ENCODE measurements at places on chromosomes 6 and 20.

DNA sequence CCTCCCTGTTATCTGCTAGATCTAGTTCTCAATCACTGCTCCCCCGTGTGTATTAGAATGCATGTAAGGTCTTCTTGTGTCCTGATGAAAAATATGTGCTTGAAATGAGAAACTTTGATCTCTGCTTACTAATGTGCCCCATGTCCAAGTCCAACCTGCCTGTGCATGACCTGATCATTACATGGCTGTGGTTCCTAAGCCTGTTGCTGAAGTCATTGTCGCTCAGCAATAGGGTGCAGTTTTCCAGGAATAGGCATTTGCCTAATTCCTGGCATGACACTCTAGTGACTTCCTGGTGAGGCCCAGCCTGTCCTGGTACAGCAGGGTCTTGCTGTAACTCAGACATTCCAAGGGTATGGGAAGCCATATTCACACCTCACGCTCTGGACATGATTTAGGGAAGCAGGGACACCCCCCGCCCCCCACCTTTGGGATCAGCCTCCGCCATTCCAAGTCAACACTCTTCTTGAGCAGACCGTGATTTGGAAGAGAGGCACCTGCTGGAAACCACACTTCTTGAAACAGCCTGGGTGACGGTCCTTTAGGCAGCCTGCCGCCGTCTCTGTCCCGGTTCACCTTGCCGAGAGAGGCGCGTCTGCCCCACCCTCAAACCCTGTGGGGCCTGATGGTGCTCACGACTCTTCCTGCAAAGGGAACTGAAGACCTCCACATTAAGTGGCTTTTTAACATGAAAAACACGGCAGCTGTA is 73.4 kb downstream of the PTPN1 start:
- DNase-seq: no peak

DNA sequence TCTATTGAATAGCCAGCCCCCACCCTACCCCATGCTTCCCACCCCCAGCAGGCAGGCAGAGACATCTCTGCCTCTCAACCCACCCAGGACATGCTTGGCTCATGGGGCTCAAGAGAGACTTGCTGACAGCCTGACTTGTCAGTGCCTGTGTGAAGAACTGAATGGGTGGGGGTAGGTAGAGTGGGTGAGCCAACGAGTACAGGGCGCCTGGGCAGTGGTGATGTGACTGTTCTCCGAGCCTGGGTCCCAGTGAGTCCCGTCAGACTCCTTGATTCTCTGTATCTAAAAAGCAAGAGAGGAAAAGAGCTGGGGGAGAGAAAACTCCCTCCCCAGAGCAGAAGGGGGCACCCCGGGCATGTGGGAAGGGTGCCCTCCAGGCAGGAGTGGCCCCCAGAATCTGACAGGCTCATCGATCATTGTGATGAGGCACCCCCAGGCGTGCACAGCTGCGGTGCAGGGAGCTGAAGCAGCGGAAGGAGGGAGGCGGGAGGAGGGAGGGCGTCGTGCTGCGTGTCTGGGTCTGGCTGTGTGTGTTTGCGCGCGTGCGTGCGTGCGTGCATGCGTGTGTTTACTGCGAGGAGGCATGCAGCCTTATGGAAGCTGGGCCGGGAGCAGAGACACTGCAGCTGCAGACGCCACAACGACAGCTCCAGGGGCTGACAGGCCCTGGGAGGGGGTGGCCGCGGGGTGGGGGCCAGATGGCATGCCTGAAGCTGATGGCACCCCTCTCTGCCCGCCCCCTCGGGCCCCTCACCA is 40.2 kb downstream of the FOXP4 start:
- no peak for DNase-seq

DNA sequence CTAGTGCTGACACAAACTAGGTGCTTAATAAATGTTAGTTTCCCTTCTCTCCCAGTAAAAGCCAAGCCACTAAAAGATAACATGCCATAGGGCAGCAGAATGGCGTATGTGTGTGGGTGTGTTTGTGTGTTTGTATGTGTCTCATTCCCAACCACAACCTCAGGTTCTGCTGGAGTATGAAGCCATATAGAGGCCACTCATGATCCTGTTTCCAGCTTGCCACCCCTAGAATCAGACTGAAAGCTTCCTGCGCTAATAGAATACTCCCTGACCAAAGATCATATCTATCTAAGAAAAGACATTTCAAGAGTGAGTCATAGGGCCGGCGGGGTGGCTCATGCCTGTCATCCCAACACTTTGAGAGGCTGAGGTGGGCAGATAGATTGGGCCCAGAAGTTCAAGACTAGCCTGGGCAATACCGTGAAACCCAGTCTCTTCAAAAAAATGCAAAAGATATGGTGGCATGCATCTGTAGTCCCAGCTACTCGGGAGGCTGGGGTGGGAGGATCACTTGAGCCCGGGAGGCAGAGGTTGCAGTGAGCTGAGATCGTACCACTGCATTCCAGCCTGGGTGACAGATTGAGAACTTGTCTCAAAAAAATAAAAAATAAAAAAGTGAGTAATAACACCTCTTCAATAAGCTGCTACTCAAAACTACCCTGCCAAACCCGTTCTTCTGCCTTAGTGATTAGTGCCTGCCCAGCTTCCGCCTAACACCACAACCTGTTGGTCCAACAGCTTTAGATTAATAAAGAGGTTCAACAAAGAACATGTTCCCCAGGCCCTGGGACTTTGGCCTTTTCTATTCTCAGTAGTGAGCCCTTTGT is 11.8 kb upstream of the SNRPC start:
- peak; percentile 19 for DNase-seq

GRCh38 chr20:61590236-61590635 is 338.2 kb downstream of the CDH4 start:
- no peak for DNase-seq

DNA sequence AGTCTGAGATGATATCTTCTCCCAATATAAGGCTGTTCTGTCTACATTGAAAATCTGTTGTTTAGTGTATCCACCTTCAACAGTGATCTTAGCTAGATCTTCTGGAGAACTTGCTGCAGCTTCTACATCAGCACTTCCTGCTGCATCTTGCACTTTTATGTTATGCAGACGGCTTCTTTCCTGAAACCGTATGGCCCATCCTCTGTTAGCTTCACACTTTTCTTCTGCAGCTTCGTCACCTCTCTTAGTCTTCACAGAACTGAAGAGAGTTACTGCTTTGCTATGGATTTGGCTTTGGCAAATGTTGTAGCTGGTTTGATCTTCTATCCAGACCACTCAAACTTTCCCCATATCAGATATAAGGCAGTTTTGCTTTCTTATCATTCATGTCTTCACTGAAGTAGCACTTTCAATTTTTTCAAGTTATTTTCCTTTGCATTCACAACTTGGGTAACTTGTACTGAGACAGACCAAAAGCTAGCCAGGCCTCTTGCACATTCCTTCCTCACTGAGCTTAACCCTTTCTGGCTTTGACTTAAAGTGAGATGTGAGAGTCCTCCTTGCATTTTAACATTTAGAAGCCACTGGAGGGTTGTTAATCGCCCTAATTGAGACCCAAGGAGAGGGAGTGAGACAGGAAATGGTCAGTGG is 110.1 kb downstream of the PREP start:
- DNase-seq: no peak

- no peak for DNase-seq
Measured at GRCh38 chr20:50824137-50824536, 29.3 kb downstream of the BCAS4 start.

- DNase-seq: no peak
Measured at GRCh38 chr6:55524441-55524840, 54.6 kb downstream of the HMGCLL1 start.

DNA sequence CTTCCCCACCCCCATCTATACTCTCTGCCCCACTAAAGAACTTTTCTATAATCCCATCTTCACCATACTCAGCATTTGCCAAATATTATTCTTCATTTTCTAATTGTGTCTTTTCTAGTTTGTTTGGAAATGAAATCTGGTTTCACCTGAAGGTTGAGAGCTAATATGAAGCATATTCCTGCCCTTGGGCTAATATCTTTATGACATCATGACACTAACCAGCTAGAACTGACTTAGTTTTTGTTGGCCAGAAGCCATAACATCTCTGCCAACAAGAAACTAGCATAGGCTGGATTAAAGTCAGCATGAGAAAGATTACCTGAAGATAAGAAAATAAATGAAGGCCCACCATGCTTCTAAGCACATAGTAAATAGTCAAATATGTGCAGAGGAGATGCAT is 16.7 kb downstream of the UNC5CL start:
- DNase-seq: peak; percentile 6

GRCh38 chr6:16757332-16757731 is 3.9 kb downstream of the ATXN1 start:
- no peak for DNase-seq

- no peak for DNase-seq
Measured at GRCh38 chr6:53139841-53140413, 8.7 kb downstream of the GCM1 start.

- DNase-seq: no peak
Measured at GRCh38 chr20:16350465-16350864, 222.8 kb downstream of the KIF16B start.

- no peak for DNase-seq
Measured at GRCh38 chr6:72826037-72826436, 204.2 kb downstream of the KCNQ5 start.

- DNase-seq: no peak
Measured at GRCh38 chr6:43494766-43495165, 15.4 kb downstream of the LRRC73 start.

GRCh38 chr6:96002576-96002910 is 13.2 kb upstream of the FUT9 start:
- DNase-seq: no peak

DNA sequence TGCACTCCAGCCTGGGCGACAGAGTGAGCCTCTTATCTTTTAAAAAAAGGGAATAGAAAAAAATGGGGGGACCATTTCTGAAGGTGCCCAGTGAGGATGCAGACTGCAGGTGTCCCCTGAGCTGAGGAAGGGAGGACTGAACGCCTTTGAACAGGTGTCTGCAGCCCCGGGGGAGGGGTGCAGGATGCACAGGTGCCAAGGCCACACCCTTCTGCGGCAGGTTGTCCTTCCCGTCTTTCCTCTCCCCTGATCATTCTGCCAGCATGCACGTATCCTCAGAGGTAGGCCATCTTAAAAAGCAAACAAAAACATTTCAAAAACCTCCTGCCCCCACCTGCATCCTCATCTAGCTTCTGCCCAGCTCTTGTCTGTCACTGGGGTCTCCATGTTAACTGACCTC is 101.3 kb downstream of the MTHFD1L start:
- DNase-seq: no peak

- no peak for DNase-seq
Measured at GRCh38 chr6:3005077-3005476, 5.4 kb downstream of the NQO2 start.

DNA sequence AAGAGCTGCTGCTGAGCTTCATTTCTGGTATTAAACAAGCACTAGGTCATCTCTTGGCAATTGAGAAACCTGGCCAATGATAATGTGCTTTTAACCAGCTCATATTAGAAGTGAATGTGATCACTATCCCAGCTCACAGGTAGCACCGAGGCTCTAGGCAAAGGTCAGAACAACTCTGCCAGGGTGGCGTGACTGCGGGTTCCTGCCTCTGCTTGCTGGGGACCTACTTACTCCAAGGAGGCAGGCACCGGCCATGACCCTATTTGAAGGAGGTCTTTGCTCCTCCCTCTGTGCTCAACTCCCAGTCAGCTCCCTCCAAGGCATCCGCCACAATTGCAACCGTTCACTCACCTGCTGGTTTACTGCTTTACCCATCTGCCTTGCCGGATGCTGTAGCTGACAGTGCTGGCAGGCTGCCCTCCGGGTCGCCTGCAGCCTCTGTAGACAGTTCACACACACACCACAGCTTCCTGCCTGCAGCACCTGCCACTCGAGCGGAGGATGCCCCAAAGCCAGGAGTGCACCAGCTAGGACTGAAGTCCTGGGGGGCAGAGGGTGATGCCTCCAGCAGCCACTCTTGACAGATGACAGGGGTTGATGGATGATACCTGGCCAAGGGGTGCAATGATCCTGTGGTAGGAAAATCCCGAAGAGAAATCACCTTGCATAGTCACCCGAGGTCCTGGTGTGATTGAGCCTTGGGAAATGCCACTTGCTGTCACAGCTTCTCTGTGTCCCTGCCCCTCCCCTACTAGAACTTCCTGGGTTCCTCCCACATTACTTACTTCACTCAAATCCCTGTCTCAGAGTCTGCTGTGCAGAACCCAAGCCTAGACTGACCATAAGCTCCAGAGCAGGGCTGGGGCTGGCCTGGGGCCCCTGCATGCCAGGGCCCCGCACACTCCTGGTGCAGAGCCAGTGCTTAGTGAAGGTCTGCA is 8.8 kb upstream of the VSX1 start:
- peak; percentile 70 for DNase-seq

- DNase-seq: no peak
Measured at GRCh38 chr6:14841901-14842421, 403.9 kb upstream of the JARID2 start.

- DNase-seq: no peak
Measured at GRCh38 chr6:152698692-152699091, 995 bp downstream of the MYCT1 start.

- no peak for DNase-seq
Measured at GRCh38 chr6:45666846-45667245, 289.1 kb upstream of the SUPT3H start.

- no peak for DNase-seq
Measured at GRCh38 chr6:37882724-37883413, 63.3 kb downstream of the ZFAND3 start.

DNA sequence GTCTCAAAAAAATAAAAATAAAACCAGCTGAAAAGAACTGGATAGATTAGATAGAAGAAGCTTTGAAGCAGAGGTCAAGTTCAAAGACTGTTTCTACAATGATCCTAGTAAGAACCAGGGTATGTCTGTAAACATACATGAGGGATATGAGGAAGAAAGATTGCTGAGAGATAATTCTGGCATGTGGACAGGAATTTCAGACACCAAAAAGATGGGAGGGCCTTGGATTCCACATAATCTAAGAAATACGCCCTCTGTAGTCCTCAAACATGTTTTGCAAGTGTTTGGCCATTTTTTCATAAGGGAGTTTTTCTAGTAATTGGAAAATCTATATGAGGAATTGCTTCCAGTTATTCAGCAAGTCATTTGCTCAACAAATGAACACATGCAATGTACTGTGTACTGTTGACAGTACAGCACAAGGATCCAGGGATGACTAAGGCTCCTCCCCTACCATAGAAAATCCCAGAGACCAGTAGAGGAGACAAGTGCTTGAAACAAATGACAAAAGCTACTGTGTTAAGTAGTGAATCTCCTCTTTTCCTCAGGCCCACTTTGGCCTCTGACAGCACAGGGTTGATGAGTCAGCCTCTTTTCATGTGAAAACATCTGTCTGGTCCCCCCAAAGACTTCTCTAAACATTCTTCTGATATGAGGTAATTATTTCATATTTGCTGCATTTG is 795.9 kb downstream of the MAFB start:
- no peak for DNase-seq

- DNase-seq: no peak
Measured at GRCh38 chr20:37882961-37883712, 19.8 kb upstream of the VSTM2L start.

DNA sequence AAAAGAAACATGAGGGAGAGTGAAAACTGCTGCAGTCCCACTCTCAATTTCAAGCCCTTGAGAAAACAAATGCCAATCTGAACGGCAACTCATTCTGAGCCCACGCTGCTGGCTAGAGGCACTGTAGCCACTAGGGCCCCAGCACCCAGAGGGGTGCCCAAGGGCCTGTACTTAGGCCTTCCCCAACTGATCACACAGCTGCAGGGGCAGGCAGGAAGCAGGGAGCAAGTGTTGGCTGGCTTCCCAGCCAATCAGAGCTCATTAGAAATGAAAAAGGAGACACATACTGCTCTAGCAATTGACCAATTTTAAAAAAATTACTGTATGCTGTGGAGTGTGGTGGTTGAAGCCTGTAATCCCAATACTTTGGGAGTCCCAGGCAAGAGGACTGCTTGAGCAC is 3.7 kb upstream of the BEND3 start:
- DNase-seq: no peak

GRCh38 chr6:85864453-85865401 is 222.0 kb upstream of the SYNCRIP start:
- DNase-seq: no peak
